ENCODE measurements at places on chromosomes 2 and 18. TPM values are rescaled to one million over a fixed set of nuclear protein-coding genes. Genes with fewer than 3 reads are reported as not detected.

The MALL gene
- total RNA-seq = 39.9 TPM

The STARD6 gene
- total RNA-seq = not detected

The CFC1 gene
- not detected for total RNA-seq

The CCDC121 gene
- total RNA-seq = 3.1 TPM

The RAB17 gene
- total RNA-seq = 0.83 TPM

The HOXD12 gene
- not detected for total RNA-seq

The CRYGD gene
- total RNA-seq = not detected

The DGUOK gene
- 66.2 TPM for total RNA-seq
